ENCODE measurements at places on chromosomes 6 and 20. TPM values are rescaled to one million over a fixed set of nuclear protein-coding genes. Genes with fewer than 3 reads are reported as not detected.

The PKIG gene
- total RNA-seq: 39.8 TPM

The SHLD1 gene
- 8.8 TPM for total RNA-seq

The ALDH8A1 gene
- total RNA-seq: 13.7 TPM

The DZANK1 gene
- 5.4 TPM for total RNA-seq

The CCN6 gene
- 1.1 TPM for total RNA-seq

Measured in metanephros (tissue), 2 donors.